ENCODE measurements at places on chromosomes 11 and 22.

DNA sequence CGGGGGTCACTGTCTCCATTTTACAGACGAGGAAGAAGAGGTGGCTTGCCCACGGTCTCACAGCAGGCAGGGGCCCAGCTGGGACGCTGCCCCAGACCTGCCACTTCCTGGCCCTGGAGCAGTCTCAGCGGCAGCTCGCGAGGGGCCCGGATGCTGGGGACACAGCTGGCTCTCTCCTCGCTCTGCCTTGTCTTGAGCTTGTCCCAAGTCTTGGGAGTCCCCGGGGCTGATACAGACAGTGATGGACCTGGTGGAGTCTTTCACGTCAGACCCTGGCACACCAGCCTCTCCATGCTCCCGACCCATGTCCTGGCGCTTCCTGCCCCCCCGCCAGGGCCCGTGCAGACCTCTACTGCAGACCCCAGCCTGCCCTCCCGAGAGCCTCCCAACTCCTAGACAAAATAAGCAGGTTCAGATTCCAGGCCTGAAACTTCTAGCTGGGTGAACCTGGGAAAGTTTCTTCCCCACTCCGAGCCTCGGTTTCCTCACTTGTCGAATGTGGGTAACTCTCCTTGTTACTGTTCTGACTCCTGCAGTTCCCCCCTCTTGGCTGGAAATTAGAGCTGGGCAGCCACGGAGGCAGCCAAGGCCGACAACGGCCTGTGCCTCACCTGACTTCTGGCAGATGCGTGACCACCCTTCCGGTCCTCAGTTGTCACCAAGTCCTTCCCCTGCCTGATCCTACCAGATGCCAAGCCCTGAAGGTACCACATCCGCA lies 145.4 kb downstream of the CACNA1I start:
- no peak for DNase-seq

DNA sequence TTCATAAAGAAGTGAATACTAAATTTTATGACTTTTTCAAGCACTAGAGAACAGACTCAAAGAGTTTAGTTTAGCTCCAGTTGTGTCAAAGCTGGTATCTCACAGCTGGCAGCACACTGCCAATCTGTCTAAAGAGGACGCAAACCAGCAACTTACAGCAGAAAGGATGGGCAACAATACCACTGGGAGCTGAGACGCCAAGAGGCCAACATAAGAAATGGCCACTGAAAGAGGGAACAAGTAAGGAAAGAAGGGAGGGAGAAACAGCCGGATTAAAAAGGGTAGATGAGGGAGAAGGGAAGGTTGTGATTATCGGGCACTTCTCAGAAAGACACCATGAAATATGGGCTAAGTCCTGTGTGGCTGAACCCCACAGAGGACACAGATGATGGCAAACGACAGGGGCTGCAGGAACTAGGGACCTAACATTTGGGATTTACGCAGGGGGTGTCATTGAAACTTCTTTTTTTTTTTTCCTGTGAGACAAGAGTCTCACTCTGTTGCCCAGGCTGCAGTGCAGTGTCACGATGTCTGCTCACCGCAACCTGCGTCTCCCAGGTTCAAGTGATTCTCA lies 41.7 kb downstream of the SERPIND1 start:
- DNase-seq, result no peak

DNA sequence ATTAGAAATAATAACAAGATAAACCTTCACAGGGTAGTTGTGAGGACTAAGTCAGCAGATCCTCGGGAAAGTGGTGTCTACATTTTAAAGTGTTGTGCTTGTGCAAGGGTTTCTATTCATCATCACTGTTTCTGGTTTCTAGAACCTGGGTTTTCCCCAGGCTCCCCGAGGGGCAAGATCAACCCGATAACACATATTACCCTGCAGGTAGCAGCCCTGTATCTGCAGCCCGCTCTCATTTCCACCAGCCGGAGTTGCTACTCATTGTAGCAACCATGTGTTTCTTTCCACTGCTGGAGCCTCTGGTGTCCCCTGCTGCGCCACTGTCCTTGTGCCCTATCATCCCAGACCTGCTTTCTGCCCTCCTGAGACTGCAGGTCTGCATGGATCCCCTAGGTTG lies 67.0 kb downstream of the MIAT start:
- no peak for DNase-seq

DNA sequence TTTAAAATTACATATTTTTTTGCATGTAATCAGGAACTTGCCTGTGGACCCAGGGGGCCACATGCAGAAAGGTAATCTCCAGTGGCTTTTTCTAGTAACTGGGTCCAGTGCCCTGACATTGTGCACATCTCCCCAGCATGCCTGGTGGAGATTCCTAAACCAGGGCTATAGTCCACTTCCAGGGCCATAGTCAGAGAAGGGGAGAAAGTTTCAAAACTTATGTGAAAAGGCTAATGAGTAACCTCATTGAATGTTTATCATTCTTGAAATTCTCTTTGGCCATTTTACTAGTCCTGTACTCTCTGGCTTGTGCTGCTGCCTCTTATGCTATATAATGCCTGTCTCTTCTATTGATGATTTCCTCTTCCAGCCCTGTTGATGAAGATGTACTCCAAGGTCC lies 47.8 kb downstream of the BARX2 start:
- DNase-seq, result no peak

GRCh38 chr11:78379039-78379670 lies 38.5 kb downstream of the GAB2 start:
- DNase-seq, result no peak

DNA sequence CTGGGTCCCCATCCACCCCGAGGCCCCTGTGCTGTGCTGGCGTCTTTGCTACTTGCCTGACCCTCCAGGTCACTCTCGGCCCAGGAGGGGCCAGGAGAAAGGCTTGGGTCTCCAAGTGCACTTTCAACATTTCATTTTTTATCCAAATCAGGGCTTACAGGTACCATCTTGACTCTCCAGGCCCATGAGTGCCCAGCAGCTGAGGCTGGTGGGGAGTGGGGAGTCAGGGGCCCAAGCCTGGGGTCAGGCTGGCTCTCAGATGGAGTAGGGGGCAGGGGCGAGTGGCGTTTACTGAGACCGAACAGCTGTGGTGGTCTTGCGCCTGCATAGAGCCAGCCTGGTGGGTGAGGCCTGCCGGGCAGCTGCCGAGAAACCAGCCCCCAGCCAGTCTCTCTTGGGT lies 61.6 kb downstream of the MPPED1 start:
- DNase-seq, result no peak

- no peak for DNase-seq
Measured at GRCh38 chr11:123357353-123357989, 72.6 kb upstream of the GRAMD1B start.

- DNase-seq, result no peak
Measured at GRCh38 chr11:75155570-75156422, 4.9 kb downstream of the SLCO2B1 start.

DNA sequence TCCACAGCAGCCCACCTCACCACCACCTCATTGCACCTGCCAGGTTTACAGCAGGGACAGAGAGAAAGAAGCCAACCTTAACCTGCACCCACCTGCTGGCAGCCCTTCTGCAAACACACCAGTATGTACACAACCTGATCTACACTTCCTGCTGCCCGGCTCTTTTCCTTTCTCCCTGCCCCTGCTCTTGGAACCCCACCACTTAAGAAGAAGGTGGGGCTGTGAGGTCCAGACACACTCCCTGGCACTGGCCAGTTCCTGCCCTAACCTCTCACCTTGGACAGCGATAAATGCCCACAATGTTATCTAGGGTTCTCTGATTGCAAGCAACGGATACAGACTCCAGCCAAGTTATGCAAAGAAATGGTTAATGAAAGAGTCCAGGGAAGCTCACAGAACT lies 10.8 kb upstream of the SLC35C1 start:
- DNase-seq, result no peak

- no peak for DNase-seq
Measured at GRCh38 chr22:47794851-47795250, 1032.4 kb downstream of the TBC1D22A start.

DNA sequence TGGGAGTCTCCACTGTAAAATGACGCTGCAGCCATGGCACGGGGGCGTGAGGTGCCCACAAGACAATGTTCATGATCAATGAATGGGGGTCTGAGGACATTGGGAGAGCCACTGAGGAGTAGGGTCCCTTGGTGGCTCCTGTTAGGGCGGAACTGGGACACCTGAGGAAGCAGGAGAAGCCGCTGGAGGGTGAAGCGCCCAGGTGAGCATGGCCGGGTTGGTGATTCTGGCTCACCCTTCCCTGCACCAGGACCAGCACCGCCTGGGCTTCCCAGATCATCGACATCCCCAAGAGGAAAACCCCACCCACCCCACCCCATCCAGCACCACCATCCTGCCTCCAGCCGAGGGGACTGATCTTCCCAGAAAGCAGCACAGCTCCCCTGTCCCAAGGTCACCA lies 30.6 kb downstream of the SHANK2 start:
- DNase-seq, result no peak

GRCh38 chr22:42328784-42329145 lies 58.3 kb upstream of the TCF20 start:
- DNase-seq, result no peak

DNA sequence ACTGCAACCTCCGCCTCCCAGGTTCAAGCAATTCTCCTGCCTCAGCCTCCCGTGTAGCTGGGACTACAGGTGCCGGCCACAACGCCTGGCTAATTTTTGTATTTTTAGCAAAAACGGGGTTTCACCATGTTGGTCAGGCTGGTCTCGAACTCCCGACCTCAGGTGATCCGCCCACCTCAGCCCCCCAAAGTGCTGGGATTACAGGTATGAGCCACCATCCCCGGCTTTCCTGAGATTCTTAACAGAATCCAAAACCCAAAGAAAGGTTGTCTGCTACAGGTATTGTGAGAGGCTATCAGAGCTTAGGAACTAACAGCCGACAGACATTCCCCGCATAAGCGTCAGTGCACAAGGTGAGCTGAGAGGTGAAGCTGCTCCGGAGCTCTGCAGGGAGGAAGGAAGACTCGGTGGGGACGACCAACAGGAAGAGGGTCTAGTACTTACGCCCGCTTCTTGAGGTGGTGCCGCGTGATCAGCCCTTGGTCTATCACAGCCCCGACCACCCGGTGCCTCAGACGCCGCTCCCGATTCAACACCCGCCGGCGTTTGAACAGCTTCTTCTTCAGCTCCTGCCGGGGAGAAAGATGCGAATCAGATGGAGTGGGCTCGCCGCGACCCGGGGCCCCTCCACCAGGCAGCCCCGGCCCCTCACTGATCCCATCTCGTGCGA lies 470 bp downstream of the C11orf98 start:
- DNase-seq, result no peak

DNA sequence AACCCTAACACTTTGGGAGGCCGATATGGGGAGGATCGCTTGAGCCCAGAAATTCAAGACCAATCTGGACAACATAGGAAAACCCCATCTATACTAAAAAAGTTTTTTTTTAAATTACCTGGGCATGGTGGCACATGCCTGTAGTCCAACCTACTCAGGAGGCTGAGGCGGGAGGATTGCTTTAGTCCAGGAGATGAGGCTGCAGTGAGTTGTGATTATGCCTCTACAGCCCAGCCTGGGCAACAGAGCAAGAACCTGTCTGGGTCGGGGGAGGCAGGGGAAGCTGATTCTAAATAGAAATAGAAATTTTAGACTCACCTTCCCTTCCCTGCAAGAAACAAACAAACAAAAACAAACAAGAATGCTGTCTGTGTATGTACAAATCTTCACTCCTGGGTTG lies 52.9 kb upstream of the PRODH start:
- DNase-seq, result no peak

Measured in NCI-H1436 treated with DMSO at 0.1 percent for 48 hours (cell line).